Stimulated activated CD4-positive, alpha-beta T cell treated with anti-CD3 and anti-CD28 coated beads, Interleukin-1b, Interleukin-23, amount 100 ng/mL, for 24 hours (primary cell): ENCODE measurements at places on chromosomes 1 and 21.

GRCh38 chr1:152086760-152087159, 2.1 kb downstream of the TCHHL1 start:
- no peak for DNase-seq

DNA sequence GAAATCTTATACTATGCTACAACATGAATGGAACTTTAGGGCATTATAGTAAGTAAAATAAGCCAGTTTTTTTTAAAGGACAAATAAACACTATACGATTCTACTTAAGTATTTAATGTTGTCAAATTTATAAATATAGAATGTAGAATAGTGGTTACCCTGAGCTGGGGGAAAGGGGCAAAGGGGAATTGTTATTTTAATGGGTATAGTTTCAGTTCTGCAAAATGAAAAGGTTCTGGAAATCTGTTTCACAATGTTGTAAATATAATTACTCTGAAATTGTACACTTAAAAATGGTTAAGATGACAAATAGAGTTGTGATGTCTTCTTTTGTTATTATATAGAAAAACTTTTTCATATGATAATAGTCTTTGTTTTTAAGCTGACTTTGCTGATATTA, 366.3 kb downstream of the MRPL39 start:
- no peak for DNase-seq

- no peak for DNase-seq
Measured at GRCh38 chr1:228801068-228801467, 65.8 kb downstream of the RHOU start.

DNA sequence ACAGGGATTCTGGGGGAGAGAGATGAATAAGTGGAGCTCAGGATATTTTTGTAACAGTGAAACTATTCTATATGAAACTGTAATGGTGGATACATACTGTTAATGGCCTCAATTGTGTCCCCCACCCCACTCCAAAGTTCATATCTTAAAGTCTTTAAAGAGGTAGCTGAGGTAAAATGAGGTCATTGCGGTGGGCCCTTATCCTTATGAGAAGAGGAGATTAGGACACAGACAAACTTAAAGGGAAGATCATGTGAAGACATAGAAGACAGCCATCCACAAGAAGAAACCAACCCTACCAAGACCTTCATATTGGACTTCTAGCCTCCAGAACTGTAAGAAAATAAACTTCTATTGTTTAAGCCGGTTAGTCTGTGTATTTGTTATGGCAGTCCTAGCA, 9.8 kb downstream of the TXNDC12 start:
- no peak for DNase-seq

- DNase-seq = no peak
Measured at GRCh38 chr1:172778456-172779455, 119.9 kb downstream of the FASLG start.

GRCh38 chr1:39973503-39974135, 18.7 kb downstream of the MFSD2A start:
- peak; percentile 53 for DNase-seq

DNA sequence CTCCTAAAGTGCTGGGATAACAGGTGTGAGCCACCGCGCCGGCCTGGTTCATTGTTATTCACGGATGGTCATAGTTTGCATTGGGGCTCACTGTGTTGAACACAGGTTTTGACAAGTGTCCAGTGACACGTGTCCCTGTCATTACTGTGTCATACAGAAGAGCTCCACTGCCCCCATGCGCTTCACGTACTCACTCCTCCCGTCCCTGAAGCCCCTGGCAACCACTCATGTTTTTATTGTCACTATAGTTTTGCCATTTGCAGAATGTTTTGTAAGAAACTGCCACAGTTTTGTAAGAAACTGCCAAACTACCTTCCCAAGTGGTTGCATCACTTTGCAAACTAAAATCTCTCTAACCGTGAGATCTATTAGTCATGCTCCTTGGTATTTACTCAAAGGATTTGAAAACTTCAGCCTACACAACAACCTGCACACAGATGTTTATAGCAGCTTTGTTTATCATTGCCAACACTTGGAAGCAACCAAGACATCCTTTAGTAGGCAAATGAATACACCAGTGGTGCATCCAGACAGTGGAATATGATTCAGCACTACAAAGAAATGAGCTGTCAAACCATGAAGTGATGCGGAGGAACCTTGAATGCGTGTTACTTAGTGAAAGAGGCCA, 163.2 kb upstream of the COL6A1 start:
- DNase-seq = no peak

GRCh38 chr1:237789619-237790018, 101.1 kb downstream of the ZP4 start:
- DNase-seq = no peak
